ENCODE measurements at places on chromosomes 1 and 21.

DNA sequence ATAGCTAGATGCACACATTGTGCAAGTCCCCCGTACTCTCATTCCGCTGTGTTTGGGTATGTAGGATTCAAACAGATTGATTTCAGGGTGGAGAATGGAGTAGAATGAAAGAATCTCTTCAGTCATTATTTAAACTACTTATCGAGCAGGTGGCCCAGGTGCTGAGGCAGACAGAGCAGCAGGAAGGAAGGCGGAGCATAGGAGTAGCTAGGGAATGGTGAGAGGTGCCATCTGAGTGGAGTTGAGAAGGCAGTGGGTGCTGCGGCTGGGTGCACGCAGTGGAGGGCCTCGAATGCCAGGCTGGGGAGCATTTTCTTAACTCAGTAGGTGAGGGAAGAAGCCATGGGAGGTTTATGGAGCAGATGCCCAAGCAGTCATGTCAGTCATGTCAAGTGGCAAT is 45.2 kb upstream of the CD101 start:
- H3K27ac ChIP-seq = no peak overlapping the region
- H3K36me3 ChIP-seq = peaks cover 4% of the 10 kb centered on the region
- DNase-seq = no peak
- H3K4me1 ChIP-seq = no peaks in the 10 kb centered on the region

DNA sequence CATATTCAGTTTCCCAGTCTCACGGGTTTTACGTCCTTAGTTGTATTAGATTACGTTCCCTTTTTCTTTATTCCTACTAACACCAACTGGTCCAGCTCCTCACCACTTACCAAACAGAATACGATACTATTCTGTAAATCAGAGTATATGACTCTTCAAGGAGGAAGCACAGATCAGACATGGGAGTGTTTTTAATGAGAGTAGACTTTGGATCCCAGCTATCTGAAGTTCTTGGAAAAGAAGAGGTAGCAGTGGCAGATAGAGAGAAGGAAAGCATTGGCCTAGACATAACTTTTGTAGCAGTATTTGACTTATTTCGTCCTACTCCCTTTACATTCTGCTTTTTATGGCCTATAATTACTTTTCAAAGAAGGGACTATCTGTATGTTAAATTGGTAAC is 24.1 kb upstream of the PLA2G4A start:
- H3K27me3 ChIP-seq = peaks cover 5% of the 10 kb centered on the region
- no peak for DNase-seq
- no peak overlapping the region for H3K27ac ChIP-seq
- H3K36me3 ChIP-seq = no peaks in the 10 kb centered on the region

DNA sequence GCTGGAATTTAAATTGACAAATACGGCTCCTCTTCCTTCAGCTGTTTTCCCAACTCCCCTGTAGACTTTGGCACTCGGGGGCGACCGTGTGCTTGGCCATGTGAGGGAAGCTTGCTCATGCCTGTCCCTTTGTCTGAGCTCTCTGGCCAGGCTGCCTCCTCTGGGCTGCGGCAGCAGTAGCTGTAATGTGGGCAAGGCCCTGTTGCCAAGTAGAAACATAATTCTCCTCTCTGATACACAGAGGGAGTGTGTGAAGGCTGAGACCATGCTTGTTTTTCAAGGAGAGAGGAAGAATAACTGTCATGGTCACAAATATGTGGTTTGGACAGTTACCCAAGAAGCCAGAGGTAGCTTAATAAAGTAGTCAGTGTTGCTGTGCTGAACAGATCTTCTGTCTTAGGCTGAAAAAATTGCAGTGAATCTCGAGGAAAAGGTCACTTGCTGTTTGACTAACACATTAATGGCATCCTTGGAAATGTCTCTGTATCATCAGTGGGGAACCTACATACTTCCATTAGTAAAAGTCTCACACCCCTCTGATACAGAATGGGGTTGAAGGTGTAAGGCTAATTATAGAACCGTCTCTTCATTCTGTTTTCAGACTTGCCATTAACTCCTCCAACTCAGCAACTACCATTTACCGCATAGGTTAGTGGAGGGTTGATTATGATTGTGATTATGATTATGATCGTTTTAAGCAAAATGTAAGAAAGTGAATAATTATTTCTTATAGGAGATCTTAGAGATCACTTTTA is 94.6 kb downstream of the TGFB2 start:
- H3K27me3 ChIP-seq = peaks cover 3% of the 10 kb centered on the region
- H3K27ac ChIP-seq = no peak overlapping the region
- no peaks in the 10 kb centered on the region for H3K36me3 ChIP-seq

GRCh38 chr1:230149751-230150584 is 82.9 kb downstream of the GALNT2 start:
- no peaks in the 10 kb centered on the region for H3K36me3 ChIP-seq
- no peak overlapping the region for H3K27ac ChIP-seq
- H3K4me3 ChIP-seq = no peak overlapping the region
- no peak for DNase-seq
- peaks cover 31% of the 10 kb centered on the region for H3K4me1 ChIP-seq

DNA sequence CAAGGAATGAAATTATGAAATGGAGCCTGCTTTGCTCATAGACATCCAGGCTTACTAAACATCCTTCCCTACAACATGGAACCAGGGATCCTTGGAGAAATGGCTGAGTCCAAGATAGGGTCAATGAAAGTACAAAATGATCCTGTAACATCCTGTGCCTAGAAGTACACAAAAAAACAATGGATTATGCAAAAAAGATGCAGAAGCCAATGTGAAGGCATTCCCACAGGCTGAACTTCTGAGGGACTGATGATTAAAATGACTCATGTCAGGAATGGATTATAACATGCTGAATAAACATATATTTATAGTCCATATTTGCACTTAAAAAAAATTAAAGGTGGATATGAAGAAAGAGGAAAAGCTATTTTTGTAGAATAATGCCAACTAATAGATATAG is 10.4 kb upstream of the HOOK1 start:
- H3K4me1 ChIP-seq = no peaks in the 10 kb centered on the region
- no peaks in the 10 kb centered on the region for H3K36me3 ChIP-seq
- peaks cover 19% of the 10 kb centered on the region for H3K27me3 ChIP-seq
- H3K27ac ChIP-seq = no peak overlapping the region
- no peak for DNase-seq

- H3K36me3 ChIP-seq = peaks cover 23% of the 10 kb centered on the region
- peaks cover 39% of the 10 kb centered on the region for H3K4me1 ChIP-seq
- H3K27ac ChIP-seq = no peak overlapping the region
- H3K4me3 ChIP-seq = no peak overlapping the region
Measured at GRCh38 chr1:21283524-21283923, 6.7 kb downstream of the ECE1 start.

DNA sequence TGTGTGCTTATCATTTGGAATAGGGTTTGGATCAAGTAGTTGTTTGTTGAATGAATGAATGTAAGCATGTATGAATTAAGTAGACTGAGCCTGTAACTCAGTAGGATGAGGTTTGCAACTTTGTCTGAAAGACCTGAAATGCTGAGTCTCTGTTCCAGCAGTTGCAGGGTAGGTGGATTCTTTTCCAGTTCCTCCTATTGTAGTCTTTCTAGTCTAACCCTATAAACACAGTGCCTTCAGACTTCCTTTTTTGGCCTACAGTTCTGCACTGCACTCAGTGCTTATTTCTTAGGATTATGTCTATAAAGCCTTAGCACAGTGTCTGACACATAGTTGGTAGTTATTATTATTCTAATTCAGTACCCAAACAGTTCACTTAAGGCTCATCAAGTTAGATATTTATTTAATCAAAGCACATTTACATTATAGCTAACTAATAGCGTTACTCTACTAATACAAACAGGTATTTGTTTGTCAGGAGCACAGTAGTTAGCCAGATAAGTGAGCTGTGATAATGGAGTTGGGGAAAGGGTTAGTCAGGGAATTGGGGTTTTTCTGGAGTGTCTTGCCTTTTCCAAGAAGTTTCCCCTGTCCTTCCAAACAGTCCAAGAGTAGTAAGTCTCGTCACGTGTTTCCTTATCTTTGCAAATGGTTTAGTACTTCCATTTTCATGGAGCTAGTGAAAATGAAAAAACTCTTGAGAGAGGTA is 45.0 kb downstream of the ABCD3 start:
- no peak for DNase-seq
- no peaks in the 10 kb centered on the region for H3K27me3 ChIP-seq
- no peak overlapping the region for H3K4me3 ChIP-seq
- H3K27ac ChIP-seq = no peak overlapping the region
- no peaks in the 10 kb centered on the region for H3K4me1 ChIP-seq

GRCh38 chr21:16287046-16287445 is 557.3 kb downstream of the USP25 start:
- no peaks in the 10 kb centered on the region for H3K27me3 ChIP-seq
- DNase-seq = no peak
- no peak overlapping the region for H3K27ac ChIP-seq
- no peaks in the 10 kb centered on the region for H3K4me1 ChIP-seq
- no peak overlapping the region for H3K4me3 ChIP-seq

DNA sequence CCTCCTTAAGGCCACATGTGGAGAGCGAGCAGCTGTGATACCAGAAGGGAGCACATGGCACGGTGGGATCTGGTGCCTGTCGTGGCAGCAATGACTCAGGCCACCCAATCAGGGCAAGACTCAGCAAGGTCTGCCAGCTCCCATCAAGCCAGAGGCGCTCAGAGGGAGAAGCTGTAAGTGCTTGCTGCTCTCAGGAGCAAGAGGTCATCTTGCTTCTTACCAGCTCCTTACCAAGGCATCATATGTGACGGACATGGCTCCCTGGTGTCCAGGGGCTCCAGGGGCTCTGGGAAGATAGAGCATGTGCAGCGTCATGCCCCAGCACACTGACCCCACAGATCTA is 72.9 kb downstream of the ITPKB start:
- peaks cover 27% of the 10 kb centered on the region for H3K36me3 ChIP-seq
- DNase-seq = no peak
- H3K4me1 ChIP-seq = peaks cover 63% of the 10 kb centered on the region
- no peaks in the 10 kb centered on the region for H3K27me3 ChIP-seq
- H3K4me3 ChIP-seq = no peak overlapping the region

DNA sequence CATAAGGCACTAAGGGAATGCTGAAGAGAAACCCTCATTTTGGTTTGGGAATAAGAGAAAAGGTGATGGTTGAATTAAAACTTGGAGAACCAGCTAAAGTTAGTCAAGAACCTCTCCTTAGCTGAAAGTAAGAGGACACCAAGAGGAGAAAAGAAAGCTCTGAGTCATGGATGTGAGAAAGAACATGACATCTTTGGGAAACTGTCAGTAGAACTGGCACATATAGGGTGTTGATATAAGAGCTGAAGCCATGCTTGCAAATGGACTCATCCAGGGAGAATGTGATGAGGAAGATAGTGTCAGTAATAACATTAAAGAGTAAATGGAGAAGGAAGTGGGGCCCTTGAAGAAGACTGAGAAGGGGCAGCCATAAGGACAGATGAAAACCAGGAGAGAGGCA is 54.3 kb downstream of the LRRC8C start:
- no peak for DNase-seq
- H3K4me1 ChIP-seq = peaks cover 64% of the 10 kb centered on the region
- peaks cover 62% of the 10 kb centered on the region for H3K36me3 ChIP-seq
- H3K27ac ChIP-seq = peak overlapping the region; percentile 32

DNA sequence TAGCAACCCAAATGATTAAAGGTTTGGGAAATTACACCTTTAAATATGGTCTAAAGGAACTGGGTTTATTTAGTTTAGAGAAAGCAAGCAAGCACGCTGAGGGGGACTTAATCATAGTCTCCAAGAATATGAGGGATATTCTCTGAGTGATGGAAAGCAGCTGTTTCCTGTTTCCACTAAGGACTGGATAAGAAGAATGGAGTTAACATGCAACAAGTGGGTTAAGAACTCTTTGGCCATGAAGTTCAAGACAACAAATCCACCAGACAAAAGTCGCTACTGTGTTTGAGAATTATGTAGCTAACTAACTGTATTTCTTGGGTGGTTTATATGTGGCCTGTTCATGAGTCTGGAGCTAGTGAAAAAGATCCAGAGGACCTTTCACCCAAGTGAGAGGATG is 85.7 kb downstream of the TGFB2 start:
- no peaks in the 10 kb centered on the region for H3K4me1 ChIP-seq
- H3K36me3 ChIP-seq = no peaks in the 10 kb centered on the region
- H3K27ac ChIP-seq = no peak overlapping the region

DNA sequence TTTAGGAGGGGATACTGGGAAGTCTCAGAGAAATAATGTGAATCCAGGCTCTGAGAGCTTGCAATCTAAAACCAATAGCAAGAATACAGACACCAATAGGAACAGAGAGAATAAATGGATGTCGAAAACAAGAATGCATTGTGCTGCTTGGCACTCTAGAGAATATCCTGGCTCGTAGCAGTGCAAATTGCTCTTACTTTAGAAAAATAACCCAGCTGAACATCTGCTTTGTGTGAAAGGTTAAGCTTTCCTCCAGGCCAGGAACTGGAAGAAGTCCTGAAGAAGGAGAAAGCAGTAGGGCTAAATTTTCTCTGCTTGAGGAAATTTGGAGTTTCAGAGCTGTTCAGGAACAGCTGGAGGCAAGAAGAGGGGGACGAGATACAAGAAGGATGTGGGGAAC is 382.3 kb downstream of the HHIPL2 start:
- H3K36me3 ChIP-seq = no peaks in the 10 kb centered on the region
- H3K27me3 ChIP-seq = no peaks in the 10 kb centered on the region
- H3K27ac ChIP-seq = no peak overlapping the region

DNA sequence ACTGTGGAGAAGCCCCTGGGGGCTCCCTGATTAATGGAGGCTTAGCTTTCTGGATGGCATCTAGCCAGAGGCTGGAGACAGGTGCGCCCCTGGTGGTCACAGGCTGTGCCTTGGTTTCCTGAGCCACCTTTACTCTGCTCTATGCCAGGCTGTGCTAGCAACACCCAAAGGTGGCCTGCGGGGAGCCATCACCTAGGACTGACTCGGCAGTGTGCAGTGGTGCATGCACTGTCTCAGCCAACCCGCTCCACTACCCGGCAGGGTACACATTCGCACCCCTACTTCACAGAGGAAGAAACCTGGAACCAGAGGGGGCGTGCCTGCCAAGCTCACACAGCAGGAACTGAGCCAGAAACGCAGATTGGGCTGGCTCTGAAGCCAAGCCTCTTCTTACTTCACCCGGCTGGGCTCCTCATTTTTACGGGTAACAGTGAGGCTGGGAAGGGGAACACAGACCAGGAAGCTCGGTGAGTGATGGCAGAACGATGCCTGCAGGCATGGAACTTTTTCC is 24.8 kb downstream of the PCSK9 start:
- peaks cover 14% of the 10 kb centered on the region for H3K36me3 ChIP-seq
- no peak overlapping the region for H3K27ac ChIP-seq
- DNase-seq = no peak
- no peak overlapping the region for H3K4me3 ChIP-seq
- H3K4me1 ChIP-seq = peaks cover 11% of the 10 kb centered on the region

DNA sequence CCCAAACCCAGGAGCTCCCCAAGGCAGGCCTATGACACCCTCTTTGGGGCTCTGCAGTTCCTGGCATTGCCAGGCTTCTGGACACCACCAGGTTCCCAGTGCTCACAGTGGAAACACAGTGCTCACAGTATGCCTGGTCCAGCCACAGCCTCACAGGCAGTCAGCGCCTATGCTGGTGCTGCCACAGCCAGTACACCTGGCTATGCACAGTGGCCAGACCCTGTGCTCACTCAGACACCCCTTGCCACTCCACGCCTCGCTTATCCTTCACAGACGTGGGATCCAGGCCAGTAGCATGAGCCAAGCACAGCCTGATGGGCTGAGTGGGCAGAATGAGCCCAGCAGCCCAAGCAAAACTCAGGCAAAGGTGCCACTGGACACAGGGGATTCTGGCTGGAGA is 579.2 kb upstream of the ADGRL2 start:
- H3K4me1 ChIP-seq = no peaks in the 10 kb centered on the region
- H3K27ac ChIP-seq = no peak overlapping the region
- no peak for DNase-seq
- no peaks in the 10 kb centered on the region for H3K36me3 ChIP-seq
- H3K27me3 ChIP-seq = no peaks in the 10 kb centered on the region
- no peak overlapping the region for H3K4me3 ChIP-seq

Measured in activated T-helper 1 cell treated with anti-CD3 and anti-CD28 coated beads, Interleukin-12 subunit alpha, Interleukin-12 subunit beta, Interleukin-2, Interleukin-4 antibody, amounts not matched to agents 30 ng/mL and 10 ng/mL and 1 ng/mL, durations not matched to agents 14 hours and 24 hours and 36 hours (primary cell).